Activated T-cell treated with anti-CD3 and anti-CD28 coated beads for 48 hours (primary cell): ENCODE measurements at places on chromosomes 5 and 9.

GRCh38 chr9:108100571-108100970 is 611.0 kb upstream of the KLF4 start:
- DNase-seq, result no peak

GRCh38 chr9:111131211-111131610 is 92.9 kb upstream of the LPAR1 start:
- DNase-seq, result no peak

DNA sequence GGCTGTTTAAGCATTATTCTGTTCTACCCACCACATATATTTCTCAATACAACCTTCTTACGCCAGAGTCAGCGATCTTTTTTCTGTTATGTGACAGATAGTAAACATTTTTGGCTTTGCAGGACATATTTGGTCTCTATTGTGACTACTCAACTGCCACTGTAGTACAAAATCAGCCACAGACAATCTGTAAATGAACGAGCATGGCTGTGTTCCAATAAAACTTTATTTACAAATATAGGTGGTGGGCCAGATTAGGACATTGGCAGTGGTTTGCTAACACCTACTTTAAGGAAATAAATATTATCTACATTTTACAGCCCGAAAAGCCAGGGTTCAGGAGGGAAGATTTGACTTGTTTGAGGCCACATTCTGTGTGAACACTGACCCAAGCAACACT is 40.2 kb upstream of the FBXW11 start:
- no peak for DNase-seq

- DNase-seq, result no peak
Observed at GRCh38 chr5:158869092-158869491, 230.6 kb downstream of the EBF1 start.

DNA sequence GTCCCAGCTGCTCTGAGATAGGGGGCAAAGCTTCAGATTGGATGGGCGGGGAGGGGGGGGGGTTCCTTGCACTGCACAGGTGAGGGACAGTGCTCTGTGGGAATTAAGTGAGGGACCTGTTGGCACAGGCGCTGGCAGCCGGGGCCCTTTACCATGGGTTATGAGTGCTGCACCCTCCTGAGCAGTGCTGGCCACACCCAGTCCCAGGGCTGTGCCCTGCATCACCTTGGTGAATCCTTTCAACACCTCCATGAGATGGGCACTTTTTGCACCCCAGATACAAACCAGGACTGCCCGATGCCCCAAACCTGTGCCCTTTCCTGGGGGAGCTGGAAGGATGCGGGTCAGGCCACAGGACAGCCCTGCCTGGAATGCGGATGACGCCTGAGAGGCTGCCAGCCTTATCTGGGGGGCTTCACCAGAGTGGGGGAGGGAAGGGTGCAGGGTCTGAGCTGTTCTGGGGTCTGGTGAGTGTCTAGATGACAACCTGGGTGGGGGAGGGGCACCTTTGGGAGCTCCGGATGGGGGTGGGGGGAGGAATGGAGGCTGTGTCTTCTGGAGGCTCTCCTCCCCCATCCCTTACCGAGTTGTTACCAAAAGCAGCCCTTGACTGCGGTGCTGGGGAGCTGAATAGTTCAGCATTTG is 5.2 kb downstream of the CRB2 start:
- no peak for DNase-seq

- no peak for DNase-seq
Observed at GRCh38 chr9:93413530-93413929, 38.0 kb upstream of the FAM120A start.

GRCh38 chr5:139082813-139083498 is 115.2 kb downstream of the SIL1 start:
- DNase-seq, result no peak

GRCh38 chr9:114867327-114867726 is 61.5 kb upstream of the TNFSF15 start:
- DNase-seq, result no peak

- no peak for DNase-seq
Observed at GRCh38 chr9:134829356-134829937, 51.2 kb upstream of the FCN2 start.

DNA sequence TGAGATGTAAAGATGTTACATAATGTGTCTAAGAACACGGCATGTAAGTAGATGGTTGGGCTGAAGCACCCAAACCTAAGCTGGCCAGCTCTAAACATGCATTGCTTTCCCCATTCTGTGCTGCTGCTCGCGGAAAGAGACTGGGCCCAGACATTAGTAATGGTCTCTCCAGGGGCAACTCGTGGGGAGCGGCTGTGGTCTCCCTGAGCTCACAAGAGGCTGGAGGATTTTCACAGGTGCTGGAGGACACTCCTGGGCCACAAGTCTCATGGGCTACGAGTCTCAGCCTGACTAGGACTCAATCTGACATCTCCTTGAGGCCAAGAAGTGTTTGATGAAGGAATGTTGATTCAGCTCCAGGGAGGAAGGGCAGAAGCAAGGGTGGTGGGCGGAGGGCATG is 92.7 kb upstream of the PTCH1 start:
- DNase-seq, result no peak

DNA sequence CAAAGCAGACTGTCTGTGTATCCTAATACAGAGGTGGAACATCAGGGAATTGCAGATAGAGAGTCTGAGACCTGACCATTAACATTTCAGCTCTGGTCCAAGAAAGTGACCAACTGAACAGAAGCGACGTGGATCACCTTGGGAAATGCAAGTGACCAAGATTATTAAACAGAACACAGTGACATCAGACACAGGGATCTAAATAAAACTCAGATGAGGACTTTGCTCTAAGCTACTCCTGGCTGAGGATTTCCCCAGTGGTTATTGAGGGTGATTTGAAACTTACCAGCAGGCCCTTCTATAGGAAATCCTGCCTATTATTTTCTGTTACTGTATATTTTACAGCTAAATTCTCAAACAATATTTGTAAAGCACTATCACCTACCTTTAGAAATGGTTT is 436.0 kb downstream of the TMEM38B start:
- DNase-seq, result no peak

GRCh38 chr9:80775530-80775929 is 913.8 kb downstream of the TLE1 start:
- DNase-seq, result no peak

GRCh38 chr5:80877592-80877991 is 82.6 kb upstream of the RASGRF2 start:
- DNase-seq, result no peak

GRCh38 chr5:90932052-90932699 is 373.6 kb downstream of the ADGRV1 start:
- peak; percentile 4 for DNase-seq

- no peak for DNase-seq
Observed at GRCh38 chr9:18007621-18008020, 428.8 kb downstream of the SH3GL2 start.

GRCh38 chr9:16485575-16486321 is 384.7 kb downstream of the BNC2 start:
- DNase-seq, result no peak

GRCh38 chr9:2418619-2419018 is 203.0 kb upstream of the VLDLR start:
- DNase-seq, result no peak

DNA sequence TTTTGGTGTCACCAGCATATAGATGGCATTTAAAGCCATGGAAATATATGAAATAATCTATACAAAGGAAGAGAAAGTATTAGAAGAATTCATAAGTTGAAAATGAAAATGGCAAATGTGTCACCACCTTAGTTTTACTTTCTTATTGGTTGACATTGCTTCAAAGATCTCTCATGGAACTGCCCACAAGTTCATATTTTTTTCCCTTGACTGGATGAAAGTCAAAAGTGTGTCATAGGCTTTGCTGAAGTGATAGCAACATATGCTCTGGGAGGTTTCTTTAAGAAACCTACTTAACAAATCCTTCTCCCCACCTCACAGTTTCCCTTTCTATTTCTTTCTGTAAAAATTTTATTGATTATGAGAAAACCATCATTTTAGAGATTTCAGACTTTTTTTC is 127.2 kb downstream of the VPS13A start:
- no peak for DNase-seq

- no peak for DNase-seq
Observed at GRCh38 chr5:153209016-153209415, 281.5 kb upstream of the GRIA1 start.

- DNase-seq, result no peak
Observed at GRCh38 chr5:140349244-140349643, 2.8 kb upstream of the HBEGF start.

- no peak for DNase-seq
Observed at GRCh38 chr5:100788417-100788816, 114.7 kb downstream of the ST8SIA4 start.

- DNase-seq, result no peak
Observed at GRCh38 chr5:81794226-81794625, 43.3 kb upstream of the SSBP2 start.

DNA sequence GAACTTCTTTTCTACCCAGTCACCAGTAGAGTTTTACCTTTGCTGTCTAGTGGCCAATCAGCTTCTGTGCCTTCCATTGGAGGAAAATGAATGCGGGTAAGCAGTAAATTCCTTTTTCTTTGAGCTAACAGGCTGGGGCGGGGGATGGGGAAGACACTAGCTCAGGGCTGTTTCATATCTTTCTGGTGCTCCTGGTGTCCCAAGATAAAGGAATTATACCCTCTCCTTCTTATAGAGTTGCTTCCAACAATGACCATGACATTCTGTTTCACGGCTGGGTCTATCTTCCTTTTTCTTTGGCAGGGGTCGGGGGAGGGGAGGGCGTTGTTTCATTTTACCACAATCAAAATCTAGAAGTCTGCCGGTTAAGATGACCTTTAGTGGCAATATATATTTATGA is 51.2 kb upstream of the RPS23 start:
- no peak for DNase-seq

DNA sequence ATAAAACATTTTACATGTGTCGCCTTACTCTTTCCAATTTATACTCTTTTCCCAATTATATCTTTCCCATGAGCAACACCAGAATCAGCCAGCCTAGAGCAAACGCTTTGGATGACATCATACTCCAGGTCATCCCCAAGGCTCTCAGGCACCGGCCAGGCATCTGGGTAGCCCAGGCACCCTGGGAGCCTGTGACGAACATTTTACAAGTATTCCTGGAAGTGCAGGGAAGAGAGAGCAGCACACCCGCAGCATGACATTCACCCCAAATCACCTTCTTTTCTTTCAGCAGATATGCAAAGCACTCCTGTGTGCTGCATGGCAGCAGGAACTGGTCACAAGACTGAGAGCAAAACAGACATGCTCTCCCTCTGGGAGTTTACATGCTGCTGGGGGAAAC is 75.7 kb upstream of the SMIM23 start:
- DNase-seq, result no peak

- no peak for DNase-seq
Observed at GRCh38 chr9:91253488-91253887, 108.2 kb downstream of the AUH start.

DNA sequence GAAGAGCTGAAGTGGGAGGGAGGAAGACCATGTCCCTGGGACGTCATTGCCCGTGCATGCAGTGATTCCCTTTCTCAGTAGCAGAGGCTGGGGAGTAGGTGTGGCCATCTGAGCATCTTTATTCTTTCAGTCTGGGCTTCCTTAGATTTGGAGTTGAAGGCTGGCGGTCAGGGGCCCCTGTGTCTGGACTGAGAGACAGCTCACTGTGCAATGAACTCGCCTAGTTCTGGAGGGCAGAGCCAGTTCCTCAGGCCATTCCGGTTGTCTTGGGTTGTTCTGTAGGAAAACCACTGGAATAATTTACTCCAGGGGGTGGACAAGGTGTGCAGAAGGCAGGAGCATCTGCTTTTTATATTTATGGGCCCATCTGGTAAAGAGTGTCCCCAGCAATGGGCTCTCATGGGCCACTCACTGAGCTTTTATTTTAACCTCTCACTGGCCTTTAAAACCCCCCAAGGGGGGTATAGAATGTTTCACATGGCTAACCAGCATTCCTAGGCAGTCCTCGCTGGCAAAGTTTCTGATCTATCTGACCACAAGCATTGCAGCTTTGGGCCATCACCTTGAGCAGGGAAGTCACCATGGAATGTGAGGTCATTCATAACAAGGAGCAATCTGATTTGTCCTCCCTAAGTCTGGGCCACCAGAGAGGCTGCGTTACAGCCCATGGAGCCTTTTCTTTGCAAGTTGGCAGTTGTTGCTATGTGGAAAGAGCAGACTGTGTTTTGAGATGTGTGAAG is 9.2 kb downstream of the STC2 start:
- no peak for DNase-seq

GRCh38 chr5:146068977-146069779 is 36.2 kb downstream of the PLAC8L1 start:
- DNase-seq, result no peak

- DNase-seq, result no peak
Observed at GRCh38 chr5:58264276-58264675, 195.6 kb downstream of the PLK2 start.

DNA sequence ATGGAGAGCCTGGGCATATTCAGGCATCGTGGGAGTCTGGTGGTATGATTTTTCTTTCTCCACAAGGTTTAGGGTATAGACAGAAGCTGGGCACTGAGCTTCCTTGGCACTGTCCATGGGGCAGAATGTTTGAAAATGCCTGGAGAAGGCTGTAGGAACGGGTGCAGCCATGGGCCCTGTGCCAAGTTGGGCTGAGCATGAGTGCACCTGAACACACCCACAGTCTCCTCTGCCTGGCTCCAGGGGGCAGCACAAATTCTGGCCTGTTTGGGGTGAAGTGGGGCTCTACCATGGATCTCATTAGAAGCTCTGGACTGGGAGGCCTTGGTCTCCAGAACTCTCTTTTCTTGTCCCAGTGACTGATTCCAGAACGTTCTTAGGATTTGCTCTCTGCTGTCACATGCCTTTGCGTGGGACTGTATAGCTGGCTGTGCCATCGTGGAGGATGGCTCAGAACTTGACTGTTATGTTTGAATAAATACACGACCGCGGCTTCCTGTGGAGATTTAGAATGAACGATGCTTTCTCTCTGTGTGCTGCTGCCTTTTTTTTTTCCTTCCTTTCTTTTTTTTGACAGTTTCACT is 229.8 kb downstream of the FANCC start:
- no peak for DNase-seq

- no peak for DNase-seq
Observed at GRCh38 chr9:115378241-115378640, 260.3 kb upstream of the TNC start.

GRCh38 chr9:123710299-123710698 is 219.6 kb downstream of the DENND1A start:
- no peak for DNase-seq

DNA sequence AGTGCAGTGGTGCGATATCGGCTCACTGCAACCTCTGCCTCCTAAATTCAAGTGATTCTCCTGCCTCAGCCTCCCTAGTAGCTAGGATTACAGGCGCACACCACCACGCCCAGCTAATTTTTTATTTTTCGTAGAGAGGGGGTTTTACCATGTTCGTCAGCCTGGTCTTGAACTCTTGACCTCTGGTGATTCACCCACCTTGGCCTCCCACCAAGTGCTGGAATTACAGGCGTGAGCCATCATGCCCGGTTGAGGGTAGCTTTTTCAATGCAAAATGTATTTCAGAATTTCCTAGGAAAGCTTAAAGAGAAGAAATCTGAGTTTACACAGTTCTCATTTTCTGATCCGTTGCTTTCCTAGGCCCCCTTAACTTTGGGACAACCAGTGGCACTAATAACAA is 15.7 kb downstream of the BDP1 start:
- no peak for DNase-seq
